ENCODE measurements at places on chromosomes 16 and 17.

DNA sequence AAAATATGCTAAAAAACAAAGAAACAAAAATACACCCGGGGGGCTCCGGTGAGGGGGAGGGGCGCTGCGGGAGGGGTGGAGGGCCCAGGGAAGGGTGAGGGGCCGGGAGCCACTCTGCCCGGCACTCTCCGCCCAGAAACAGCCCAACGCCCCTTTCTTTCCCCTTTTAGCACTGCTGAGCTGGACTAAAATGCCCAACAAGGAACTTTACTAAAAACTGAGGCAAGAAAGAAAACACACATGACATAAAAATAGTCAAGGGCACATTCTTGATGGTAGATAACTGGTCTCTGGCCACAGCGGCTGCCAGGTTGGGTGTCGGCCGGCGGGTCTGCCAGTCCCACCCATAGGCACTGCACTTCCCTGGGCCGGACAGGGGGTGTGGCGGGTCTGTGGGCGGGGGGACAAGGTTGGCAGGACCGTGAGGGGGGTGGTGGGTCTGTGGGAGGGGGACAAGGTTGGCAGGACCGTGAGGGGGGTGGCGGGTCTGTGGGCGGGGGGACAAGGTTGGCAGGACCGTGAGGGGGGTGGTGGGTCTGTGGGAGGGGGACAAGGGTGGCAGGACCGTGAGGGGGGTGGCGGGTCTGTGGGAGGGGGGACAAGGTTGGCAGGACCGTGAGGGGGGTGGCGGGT, 20.9 kb downstream of the METRNL start:
- no peak for DNase-seq

- DNase-seq = no peak
Observed at GRCh38 chr17:49587366-49588073, 11.8 kb downstream of the NXPH3 start.

DNA sequence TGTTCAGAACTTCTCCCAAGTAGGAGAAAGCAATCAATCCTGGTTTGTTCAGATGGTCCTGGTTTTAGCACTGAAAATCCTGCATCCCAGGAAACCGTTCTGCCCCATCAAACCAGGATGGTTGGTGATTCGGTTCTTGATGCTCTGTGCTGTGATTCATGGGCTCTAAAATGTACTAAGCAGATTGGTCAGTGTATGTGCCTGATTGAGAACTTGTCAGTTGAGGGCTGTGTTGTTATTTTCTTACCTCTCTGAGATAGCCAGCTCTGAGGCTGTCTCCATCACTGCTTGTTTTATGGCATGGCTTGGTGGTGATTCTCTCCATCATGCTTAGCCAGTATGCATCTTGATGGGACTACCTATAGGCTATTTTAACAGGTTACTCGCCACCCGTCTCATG, 246.9 kb upstream of the RBFOX1 start:
- no peak for DNase-seq

- DNase-seq = no peak
Observed at GRCh38 chr16:31362476-31363405, 7.8 kb downstream of the ITGAX start.

- DNase-seq = no peak
Observed at GRCh38 chr17:77467521-77467920, 326.8 kb downstream of the SEC14L1 start.

GRCh38 chr16:83137894-83138293, 511.1 kb downstream of the CDH13 start:
- no peak for DNase-seq

GRCh38 chr17:10135539-10136257, 62.7 kb downstream of the GAS7 start:
- no peak for DNase-seq

DNA sequence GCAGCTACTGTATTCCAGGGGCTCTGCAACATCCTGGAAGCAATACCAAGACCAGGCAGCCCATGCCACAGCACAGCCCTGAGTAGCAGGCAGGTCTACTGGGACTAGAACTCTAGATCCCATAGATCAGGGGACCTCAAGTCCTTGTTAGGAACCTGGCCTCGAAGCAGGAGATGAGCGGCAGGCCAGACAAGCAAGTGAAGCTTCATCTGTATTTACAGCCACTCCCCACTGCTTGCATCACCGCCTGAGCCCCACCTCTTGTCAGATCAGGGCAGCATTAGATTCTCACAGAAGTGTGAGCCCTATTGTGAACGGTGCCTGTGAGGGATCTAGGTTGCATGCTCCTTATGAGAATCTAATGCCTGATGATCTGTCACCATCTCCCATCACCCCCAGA, 295.7 kb upstream of the TNRC6C start:
- no peak for DNase-seq

DNA sequence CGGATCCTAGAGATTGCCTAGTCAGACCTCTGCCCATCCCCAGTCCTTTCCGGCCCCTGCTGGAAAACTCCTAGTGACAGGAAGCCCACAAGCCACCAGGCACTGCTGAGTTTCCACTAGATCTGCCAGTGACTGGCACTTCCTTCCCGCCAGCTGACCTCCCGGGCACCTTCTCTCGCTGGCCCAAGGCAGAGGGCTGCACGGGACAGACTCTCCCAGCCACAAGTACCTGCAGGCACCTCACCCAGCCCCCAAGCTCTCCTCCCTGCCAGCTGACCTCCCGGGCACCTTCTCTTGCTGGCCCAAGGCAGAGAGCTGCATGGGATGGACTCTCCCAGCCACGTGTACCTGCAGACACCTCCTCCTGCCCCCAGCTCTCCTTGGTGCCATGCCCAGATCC, 66.3 kb upstream of the DOC2B start:
- DNase-seq = no peak

DNA sequence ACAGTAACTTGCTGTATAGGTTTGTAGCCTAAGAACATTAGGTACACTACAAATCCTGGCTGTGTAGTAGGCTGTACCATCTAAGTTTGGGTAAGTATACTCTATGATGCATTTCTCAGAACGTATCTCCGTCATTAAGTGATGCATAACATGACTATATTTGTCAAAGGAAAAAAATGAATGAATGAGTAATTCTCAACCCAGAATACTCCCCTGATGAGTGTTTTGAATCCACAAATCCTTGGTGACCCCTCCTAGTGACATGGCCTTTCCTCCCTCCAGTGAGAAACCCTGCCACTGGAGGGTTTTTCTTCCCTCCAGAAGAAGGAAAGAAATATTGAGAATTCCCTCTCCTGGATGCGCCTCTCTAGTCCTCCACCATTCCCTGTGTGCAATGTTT, 24.0 kb upstream of the SALL1 start:
- no peak for DNase-seq

- DNase-seq = no peak
Observed at GRCh38 chr16:65376601-65377000, 254.7 kb upstream of the CDH11 start.

DNA sequence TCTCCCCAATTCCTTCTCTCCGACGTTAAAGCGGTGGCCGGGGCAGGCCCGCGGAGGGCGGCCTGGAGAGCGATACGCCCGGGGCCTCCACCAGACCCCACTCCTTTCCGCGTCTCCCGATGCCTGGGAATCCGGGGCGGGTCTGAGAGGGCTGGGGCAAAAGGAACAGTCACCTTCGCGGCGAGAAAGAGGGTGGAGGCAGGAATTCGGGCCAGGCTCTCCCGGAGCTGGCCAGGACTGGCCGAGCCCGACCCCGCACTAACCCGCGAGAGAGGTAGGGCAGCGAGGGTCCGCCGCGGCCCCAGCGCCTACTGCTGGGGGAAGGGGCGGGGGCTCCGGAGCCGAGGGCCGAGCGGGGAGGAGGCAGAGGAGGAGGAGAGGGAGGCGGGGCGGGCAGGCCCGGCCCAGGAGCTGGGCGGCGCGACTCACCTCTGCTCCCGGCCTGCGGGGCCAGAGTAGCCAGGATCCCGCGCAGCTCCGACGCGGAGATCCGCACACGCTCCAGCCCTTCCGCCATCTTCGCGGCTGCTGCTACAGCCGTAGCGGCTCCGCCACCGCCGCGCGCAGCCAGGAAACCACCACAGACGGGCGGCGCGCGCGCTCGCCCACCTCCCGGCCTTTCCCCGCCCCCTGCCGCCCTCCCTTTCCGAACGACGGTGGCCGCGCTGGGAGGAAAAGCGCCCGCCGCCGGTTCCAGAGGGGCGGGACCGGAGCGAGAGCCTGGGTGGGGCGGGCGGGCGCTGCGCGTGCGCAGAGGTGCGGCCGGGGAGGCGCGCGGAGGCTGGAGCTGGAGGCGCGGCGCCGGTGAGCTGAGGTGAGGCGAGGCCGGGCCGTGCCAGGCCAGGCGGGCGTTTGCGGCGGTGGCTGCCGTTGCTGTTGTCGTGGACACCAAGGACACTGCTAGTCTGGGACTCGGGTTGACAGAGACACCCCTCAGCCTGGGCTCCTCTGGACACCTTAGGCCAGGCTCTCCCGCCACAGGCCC, at the start of the genes SMG6 and SRR:
SMG6 (minus strand) TSS at position 582 of the 985 bp plus-strand sequence; CDS start at position 517, 65 bp downstream.
SRR (plus strand) TSS at position 747 of the 985 bp plus-strand sequence. CDS start 11,611 bp downstream, outside the sequence.
- peak; percentile 90 for DNase-seq

DNA sequence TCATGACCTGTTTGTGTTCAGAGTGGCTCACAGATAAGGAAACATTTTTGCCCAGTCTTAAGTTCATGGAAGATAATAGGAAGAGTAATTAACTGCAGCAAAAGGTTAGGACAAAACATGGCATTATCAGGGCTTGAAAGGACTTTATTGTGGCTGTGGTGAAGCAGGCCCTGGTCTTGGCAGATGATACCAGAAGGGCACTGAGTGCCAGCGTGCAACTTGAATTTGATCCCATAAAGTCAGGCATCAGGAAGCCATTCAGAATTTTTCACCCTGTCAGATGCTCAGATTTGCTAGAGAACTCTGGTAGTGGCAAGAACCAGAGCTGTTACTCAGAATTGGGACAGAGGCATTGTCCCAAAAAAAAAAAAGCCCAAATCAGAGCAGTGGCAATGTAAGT, 11.2 kb upstream of the COG7 start:
- no peak for DNase-seq

DNA sequence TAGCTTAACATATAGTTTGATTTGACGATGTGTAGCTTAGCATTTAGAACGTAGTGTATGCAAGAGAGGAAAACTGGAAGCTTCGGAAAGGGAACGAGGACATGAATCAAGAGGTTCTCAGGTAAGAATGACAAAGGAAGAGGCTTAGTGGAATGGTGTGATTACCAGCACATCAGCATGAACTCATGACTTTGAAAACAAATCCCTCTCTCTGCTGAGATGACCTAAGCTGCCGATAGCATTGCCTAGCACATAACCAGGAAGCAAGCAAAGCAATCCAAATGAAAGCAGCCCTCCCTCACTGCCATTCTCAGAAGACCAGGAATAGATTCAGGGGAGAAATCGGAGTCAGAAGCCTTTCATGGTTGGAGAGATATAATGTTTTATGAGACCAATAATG, 51.3 kb upstream of the CCL1 start:
- DNase-seq = no peak
